Substantia nigra (tissue), 51 donors: ENCODE measurements at places on chromosomes 6 and 20.

GRCh38 chr6:147774856-147775255, 266.4 kb downstream of the SAMD5 start:
- DNase-seq = no peak

DNA sequence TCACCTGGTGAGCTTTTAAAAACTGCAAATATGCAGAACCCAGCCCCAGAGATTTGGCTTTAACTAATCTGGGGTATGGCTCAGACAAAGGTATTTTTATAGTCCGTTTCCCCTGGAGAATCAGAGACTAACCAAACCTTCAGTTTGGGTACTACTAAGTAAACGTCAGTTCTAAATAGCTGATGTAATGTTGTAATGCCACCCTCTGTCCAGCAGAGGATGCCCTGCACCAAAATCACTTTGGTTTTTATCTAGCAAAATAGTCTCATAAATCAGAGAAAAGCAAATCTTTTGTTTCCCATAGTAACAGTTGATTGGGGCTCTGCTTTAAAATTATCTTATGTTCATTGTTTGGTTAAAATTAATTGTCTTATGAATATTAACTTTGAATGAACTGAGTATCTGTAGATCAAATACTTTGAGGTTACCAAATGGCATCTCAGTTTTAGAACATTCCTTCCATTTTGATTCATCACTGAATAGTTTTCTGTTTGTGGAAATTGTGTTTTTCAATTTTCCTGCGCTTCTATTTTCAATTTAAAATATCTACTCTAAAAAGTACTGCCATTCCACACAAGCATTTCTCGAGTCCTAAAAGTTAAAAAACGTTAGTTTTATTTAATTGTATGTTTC, 278.3 kb upstream of the PLCB4 start:
- no peak for DNase-seq

DNA sequence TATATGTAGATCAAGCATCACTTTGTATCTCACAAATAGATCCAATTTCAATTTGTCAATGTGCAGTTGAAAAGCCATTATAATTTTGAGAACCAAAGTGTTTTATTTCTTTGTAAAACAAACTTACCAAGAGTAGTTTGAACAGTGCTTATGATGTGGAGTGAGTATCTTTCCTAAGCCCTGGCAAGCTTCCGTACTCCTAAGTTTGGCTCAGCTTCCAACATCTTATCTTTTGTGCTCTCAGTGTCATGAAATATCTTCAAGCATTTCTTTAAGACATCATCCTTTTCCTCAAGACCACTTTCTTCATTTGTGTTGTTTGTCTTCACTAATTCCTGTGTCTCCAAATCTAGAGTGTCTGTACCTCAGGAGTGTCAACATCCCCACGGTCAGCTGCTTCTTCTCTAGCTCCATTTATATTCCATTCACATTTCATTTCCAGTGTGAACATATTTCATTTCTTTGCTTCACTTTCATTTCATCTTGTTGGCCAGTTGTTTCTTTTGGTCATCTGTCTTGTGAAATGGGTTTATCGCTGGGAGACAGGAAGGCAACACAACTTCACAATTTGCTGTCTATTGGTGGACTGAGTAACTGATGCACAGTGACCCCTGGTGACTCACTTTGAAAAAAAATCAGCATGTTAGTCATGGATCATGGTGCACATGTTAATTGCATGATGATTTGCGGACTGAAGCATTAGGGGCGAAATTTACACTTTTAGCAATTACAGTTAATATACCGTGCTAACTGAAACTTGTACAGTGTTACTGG, 36.9 kb downstream of the SLC24A3 start:
- DNase-seq = no peak

DNA sequence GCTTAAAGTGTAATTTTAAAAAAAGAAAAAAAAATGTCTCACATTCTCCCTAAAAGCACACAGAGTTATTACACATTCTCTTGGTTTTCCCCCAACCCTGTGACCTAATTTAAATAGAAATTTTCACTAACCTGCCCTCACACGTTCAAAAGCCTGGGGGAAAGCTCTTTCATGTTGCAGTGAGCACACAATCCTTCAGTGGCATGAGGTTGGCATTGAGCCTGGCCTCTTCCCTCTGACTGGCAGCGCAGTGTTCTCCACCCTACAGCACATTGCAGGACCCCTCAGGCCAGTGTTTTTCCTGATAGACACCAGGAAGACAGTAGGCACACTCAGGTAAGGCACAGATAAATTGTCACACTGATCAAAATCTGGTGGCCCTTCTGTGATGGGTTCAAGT, 34.1 kb downstream of the TNFRSF21 start:
- no peak for DNase-seq

- DNase-seq = no peak
Measured at GRCh38 chr6:35492974-35493284, 4.0 kb downstream of the TEAD3 start.

- DNase-seq = no peak
Measured at GRCh38 chr20:58614984-58615760, 35.9 kb upstream of the STX16 start.

GRCh38 chr20:57781901-57782300, 72.1 kb upstream of the PMEPA1 start:
- no peak for DNase-seq

DNA sequence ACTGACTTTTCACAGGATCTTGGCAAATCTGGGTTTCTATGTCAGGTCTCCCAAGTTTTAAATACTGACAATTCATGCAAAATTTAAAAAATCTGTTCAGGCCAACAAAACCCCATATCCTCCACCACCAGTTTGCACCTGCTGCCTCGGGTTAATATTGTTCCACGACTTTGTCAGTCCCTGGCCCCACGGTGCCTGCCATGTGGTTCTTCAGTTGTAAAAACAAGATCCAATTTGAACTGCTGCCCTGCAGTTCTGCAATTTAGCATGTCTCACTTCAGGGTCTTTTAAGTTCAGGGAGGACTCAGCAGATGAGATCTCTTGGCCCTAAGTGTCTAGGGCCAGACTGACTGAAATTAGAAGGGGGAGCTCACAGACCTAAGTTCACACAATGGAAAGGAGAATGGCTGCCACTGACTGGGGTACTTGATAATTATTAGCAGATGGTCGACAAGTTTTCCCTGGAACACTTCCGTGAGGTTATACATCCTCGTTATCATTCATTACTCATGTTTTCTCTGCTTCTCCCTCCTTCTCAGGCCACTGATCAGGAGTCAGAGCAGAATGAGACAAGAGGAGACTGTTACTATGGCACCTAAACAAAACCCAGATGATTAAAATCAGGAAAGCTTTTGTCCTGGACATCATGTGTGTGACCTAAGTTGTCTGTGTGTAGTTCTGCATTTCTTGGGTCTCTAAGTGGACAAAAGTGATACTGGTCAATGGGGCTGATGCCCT, 223.6 kb downstream of the KIF16B start:
- DNase-seq = no peak

DNA sequence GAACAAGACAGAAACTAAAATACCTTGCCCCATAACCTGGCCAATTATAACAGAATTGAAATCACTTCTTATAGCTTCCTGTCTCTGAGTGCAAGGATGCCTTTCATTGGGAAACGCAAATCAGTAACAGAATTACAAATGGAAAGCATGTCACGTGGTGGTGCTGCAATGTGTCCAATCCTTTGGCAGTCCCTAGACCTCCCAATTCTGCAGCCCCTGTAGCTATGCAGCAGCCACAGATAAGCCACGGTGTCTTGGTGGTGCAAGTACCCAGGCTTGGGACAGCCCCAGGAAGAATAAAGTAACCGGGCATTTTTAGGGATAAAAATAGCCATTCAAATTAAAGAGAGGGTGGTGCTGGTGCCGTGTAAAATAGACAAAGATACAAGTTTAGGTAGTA, 134.6 kb upstream of the CCN2 start:
- no peak for DNase-seq

GRCh38 chr6:160767647-160768019, 65.6 kb downstream of the PLG start:
- no peak for DNase-seq

GRCh38 chr6:150544793-150545192, 54.9 kb upstream of the PLEKHG1 start:
- DNase-seq = no peak

DNA sequence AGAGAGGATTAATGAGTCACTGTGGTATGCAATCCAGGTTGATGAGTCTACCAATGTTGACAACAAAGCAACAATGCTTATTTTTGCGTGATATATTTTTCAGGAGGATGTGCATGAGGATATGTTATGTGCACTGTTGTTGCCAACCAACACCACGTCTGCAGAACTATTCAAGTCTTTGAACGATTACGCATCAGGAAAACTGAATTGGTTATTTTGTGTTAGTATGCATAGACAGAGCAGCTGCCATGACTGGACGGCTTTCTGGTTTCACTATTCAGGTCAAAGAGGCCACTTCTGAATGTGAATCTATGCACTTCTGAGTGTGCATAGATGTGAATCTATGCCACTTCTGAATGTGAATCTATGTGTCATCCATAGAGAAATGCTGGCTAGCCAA, 134.0 kb upstream of the GRIK2 start:
- DNase-seq = no peak

GRCh38 chr6:9399916-9400315, 964.6 kb upstream of the SLC35B3 start:
- no peak for DNase-seq

GRCh38 chr6:1609648-1610496, at the start of gene FOXC1:
TSS of gene FOXC1 (plus strand) at chr6:1609915. CDS start at chr6:1610446, 531 bp downstream.
- no peak for DNase-seq

- no peak for DNase-seq
Measured at GRCh38 chr20:38141889-38142494, 23.1 kb downstream of the TGM2 start.

DNA sequence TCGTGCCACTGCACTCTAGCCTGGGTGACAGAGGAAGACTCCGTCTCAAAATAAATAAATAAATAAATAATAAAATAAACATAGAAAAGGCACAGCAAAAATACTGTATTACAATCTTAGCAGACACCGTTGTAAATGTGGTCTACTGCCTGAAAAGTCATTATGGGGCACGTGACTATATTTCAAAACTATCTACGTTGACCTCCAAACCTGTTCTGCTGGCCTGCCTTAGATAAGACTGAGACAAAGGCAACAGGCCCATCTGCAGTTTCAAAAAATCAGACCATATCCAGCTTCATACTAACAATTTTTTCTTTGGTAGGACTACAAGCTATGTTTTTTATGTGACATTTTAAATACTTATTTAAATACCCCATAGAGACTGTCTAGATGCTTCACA, 59.1 kb downstream of the AGPAT4 start:
- no peak for DNase-seq

- no peak for DNase-seq
Measured at GRCh38 chr6:108736002-108736361, 112.2 kb upstream of the ARMC2 start.

DNA sequence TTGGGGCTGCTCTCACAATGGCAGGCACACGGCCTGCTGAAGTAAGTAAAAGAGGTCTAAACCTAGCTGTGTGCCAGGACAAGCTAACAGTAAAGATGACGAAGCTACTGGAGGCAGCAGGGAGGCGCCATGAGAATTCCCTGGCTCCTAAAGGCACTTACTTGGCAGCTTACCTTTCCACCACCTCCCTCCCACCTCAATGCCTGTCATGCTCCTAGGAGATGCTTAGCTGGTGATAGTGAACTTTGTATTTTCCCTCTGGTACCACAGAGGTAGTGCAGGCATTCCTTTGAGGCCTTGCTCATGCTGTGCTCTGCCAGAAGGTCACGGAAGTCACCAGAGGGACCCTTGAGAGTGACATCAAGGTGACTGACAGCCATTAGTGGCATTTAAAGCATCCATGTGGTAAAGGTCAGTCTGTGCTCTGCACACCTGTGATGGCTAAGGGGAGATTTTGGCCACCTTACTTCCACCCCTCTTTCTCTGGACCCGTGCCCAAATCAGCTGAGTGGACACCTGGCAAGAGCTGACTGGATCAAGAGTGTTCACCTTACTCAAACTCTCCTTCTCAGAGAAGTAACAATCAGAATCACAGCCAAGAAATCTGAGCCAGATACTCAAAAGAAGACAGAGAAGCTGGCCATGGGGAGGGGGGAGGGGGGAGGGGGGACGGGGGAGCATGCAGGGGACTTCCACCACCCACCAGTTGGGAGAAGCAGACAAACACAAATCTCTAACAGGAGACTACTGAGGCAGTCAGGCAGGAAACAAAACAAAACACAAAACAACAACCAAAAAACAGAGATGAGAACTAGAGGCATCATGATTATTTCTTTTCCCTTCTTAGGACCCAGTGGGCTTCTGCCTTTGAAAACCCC, 2.9 kb downstream of the FKBP1A start:
- no peak for DNase-seq

GRCh38 chr6:128370072-128370471, 150.3 kb downstream of the PTPRK start:
- DNase-seq = no peak

DNA sequence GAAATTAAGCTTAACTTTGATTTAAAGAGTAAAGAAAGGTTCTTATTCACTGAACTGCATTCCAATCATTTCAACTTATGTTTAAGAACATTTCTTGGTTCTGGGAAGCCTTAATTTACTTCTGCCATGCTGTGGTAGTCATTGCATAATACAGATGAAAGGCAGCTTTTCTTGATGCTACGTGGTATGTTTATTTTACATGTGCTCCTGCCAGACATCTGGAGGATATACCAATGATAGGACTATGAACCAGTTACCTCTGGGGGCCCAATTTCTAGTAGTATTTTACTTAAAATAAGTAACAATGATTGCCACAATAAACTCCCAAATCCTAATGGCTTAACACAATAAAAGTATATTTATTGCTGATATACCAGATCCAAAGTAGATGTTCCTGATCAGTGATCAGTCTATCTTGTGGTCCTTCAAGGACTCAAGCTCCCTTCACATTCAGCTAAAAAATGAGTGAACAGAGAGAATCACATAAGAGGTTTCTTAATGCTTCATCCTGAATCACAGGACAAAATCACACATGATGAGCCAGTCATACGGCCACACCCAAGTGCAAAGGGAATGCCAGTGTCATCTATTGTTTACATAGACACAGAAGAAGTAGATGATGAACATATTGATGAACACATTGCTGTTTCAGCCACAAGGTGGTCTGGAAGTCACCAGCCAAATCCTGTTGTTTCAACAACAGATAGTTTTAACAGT, 56.5 kb upstream of the CCN2 start:
- DNase-seq = no peak

- DNase-seq = no peak
Measured at GRCh38 chr6:133548423-133549159, 307.4 kb downstream of the EYA4 start.

- DNase-seq = no peak
Measured at GRCh38 chr20:63635431-63636141, 8.7 kb upstream of the GMEB2 start.

DNA sequence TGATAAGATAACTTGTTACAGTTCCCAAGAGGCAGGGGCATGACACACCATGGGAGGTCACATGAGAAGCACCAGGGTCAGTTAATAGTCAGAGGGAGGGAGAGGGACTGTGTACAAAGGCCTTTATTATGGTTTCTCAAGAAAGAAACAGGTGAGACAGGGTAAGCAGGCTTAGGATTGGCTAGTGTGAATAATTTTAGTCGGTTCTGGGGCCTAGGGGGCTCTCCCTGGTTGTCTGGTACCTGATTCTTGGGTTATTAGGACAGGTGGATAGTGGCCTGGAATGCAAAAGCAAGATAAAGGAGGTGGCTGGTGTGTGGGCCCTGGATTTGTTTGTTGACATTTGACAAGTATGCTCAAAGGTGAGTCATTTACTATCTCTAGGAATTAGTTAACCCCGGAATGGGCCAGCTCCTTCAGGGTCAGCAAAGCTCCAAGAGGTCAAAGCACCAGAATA, 49.4 kb upstream of the MCUR1 start:
- DNase-seq = no peak

- no peak for DNase-seq
Measured at GRCh38 chr6:81138236-81138635, 614.2 kb downstream of the TENT5A start.

- no peak for DNase-seq
Measured at GRCh38 chr20:20206788-20207187, 154.5 kb downstream of the CFAP61 start.

- no peak for DNase-seq
Measured at GRCh38 chr6:158172001-158172400, 3.9 kb downstream of the GTF2H5 start.
